ENCODE measurements at places on chromosomes 12 and 14.

DNA sequence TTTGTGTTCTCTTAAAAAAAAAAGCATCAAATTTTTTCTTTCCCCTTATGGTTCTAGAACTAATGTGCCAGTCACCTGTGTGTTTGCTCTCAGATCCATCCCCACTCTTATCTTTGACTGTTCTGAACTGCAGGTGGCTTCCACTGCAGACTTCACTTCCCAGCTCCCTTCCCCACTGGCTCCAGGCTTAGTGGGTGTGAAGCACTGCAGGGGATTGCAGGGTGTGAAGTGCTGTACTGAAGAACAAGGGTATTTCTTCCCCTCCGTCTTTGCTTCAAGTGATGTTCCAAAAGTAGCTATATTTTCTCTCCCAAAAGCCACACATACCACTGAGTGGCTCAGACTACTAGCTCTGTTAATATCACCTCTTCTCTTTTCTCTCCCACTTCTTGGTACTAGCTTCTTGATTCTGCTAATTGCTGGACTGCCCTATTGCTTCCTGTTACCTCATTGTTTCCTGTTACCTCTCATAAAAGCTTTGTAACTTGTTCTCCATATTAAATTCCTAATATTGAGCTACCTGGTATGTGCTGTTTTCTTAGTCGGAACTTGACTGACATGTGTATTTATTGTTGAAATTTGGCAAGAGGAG lies 115.4 kb upstream of the PRICKLE1 start:
- no peak for DNase-seq

DNA sequence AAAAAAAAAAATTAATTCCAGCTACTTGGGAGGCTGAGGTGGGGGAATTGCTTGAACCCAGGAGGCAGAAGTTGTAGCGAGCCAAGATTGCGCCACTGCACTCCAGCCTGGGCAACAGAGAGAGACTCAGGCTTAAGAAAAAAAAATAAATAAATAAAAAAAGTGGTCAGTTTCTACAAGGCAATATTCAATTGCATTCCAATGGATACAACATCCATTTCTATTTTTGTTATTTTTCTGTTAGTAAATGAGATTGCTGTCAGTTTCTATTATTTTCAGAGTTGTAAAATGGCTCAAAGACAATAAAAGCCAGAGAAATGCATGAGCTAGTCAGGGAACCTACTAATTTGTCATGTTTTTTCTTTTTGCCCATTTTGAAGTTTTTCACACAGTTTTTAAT lies 119.2 kb downstream of the PDE3A start:
- no peak for DNase-seq

DNA sequence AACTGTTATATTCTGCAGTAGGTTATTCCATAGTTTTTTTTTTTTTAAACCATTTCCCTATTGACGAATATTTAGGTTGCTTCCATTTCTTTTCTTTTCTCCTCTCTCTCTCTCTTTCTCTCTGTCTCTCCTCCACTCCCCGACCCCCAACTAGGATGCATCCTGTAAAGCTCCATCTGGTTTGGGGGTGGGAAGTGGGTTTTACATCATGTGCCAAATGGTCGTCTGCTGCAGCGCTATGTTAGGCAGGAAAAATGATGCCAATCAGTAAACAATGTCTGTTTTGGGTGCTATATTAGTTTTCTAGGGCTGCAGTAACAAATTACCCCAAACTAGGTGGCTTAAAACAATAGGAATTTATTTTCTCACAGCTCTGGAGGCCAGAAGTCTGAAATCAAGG lies 465.0 kb downstream of the AACS start:
- DNase-seq: no peak

DNA sequence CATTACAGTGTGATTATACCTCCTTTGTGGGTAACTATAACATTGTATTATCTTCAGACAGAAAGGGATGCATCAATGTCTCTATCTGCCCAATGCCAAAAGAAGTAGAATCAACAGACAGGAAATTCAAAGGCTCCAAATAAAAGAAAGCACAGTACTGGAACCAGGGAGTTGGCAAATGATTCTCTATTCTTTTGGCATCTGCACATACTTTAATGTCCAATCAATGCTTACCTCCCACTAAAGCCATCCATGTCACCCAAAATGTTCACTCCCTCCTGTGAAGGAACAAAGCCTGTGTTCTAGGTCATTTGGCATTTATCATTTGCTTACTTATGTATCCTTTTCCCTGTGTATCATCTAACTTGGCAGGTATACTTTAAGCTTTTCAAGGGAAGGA lies 36.7 kb downstream of the KIF21A start:
- no peak for DNase-seq

DNA sequence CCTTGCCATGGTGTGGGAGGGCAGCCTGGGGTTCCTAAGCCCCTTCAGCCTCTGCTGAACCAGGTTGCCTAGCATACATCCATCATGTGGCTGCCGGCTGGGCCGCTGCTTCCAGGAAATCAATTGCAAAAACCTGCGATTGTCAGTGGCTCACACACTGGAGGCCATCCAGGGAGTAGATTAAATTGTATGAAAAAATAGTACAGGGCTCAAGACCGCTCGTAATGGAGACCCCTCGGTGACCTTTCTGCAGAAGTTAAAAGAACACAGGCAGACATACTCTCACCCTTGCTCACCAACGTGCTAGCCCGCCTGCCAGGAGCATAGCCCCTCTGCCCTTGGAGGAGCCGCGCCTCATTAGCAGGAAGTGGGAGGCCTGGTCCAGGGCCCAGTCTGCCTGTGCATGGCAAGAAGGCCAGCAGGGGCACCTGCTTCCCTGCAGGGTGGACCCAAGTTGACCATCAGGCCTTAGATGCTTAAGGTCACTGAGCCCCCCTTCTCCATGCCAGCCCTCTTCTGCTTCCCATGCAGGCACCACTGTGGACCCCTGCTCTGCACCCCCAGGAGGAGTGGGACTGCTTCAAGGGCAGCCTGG lies 31.4 kb upstream of the CIPC start:
- no peak for DNase-seq

Measured in stimulated activated CD8-positive, alpha-beta memory T cell treated with anti-CD3 and anti-CD28 coated beads, Interleukin-2, amount 100 ng/mL, for 48 hours (primary cell).